WTC11 (cell line): ENCODE measurements at places on chromosomes 3 and 15.

- DNase-seq: no peak
Measured at GRCh38 chr3:119930286-119930685, 148.4 kb downstream of the NR1I2 start.

DNA sequence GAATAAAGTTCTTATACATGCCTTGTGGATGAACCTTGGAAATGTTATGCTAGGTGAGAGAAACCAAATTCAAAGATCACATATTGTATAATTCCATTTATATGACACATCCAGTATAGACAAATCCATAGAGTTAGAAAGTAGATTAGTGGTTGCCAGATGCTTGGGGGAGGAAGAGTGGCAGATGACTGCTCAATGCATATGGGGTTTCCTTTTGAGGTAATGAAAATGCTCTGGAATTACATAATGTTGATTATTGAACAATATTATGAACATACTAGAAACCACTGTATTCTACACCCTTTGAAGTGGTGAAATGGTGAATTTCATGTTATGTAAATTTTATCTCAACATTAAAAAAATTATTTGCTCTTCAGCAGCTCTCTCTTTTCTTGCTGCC lies 100.8 kb downstream of the DHX36 start:
- DNase-seq: no peak

GRCh38 chr3:169790687-169791429 lies 17.7 kb downstream of the MYNN start:
- DNase-seq: no peak

DNA sequence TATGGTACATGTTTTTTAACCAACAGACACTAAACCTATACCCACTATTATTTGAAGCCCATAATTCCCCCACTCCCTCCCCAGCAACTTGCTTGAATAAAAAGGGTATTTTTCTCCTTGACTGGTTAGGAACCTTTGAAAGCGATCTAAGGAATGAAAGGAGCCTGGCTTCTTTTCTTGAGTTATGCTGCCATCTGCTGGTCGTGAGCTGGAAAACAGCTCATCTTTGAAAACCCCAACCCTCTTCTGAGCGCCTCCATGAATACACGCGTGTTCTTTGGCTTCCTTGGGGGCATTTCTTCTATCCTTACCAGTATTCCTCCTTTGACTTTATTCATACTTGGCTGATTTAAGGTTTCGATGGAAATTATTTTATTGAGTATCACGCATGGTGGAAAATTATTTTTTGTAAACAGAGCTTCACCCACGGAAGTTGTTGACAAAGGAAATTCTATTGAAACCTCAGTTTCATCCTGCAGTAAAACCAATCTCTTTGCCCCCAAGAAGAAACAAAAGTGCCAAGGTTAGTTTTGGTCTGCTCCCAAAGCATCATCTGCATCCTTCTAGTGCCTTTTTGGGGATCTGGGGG lies 171.6 kb downstream of the SV2B start:
- DNase-seq: peak; percentile 64

GRCh38 chr15:55151631-55152030 lies 45.1 kb downstream of the RSL24D1 start:
- DNase-seq: no peak

- DNase-seq: no peak
Measured at GRCh38 chr15:37015451-37015850, 84.9 kb downstream of the MEIS2 start.

DNA sequence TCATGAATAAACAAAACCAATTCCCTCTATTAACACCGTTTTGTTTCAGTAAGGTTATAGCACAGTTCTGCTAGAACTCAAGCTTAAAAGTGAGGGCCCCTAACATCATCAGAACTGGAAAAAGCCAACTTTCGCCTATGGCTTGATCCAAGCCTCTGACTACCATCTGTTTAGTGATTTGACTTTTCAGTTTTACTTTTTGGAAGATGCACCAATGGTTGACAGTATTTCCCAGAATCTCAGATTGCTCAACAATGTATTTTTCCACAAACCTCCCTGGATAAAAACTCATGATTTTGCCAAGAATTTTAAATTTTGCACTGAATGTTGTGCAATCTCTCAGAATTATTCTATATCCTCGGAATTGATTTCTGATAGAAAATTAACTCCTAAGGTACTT lies 190.7 kb downstream of the LSAMP start:
- no peak for DNase-seq

GRCh38 chr3:73734211-73735089 lies 109.7 kb upstream of the PDZRN3 start:
- no peak for DNase-seq

- DNase-seq: no peak
Measured at GRCh38 chr15:68589783-68590710, 11.3 kb downstream of the CORO2B start.

GRCh38 chr15:31235311-31236183 lies 91.1 kb upstream of the KLF13 start:
- DNase-seq: no peak

- no peak for DNase-seq
Measured at GRCh38 chr3:113496924-113497323, 18.0 kb downstream of the SPICE1 start.

- DNase-seq: no peak
Measured at GRCh38 chr3:134933997-134934396, 138.9 kb downstream of the EPHB1 start.

DNA sequence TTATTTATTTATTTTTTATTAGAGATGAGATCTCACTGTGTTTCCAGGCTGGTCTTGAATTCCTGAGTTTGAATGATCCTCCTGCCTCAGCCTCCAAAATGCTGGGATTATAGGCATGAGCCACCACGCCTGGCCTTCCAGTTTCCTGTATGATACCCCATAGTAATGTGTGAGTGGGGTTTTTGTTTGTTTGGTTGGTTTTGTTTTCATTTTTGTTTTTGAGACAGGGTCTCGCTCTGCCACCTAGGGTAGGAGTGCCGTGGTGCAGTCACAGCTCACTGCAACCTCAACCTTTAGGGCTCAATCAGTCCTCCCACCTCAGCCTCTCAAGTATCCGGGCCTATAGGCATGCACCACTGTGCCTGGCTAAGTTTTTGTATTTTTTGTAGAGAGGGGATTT lies 30.9 kb downstream of the GOLM2 start:
- peak; percentile 14 for DNase-seq

GRCh38 chr3:181442066-181442465 lies 269.7 kb upstream of the SOX2 start:
- no peak for DNase-seq

DNA sequence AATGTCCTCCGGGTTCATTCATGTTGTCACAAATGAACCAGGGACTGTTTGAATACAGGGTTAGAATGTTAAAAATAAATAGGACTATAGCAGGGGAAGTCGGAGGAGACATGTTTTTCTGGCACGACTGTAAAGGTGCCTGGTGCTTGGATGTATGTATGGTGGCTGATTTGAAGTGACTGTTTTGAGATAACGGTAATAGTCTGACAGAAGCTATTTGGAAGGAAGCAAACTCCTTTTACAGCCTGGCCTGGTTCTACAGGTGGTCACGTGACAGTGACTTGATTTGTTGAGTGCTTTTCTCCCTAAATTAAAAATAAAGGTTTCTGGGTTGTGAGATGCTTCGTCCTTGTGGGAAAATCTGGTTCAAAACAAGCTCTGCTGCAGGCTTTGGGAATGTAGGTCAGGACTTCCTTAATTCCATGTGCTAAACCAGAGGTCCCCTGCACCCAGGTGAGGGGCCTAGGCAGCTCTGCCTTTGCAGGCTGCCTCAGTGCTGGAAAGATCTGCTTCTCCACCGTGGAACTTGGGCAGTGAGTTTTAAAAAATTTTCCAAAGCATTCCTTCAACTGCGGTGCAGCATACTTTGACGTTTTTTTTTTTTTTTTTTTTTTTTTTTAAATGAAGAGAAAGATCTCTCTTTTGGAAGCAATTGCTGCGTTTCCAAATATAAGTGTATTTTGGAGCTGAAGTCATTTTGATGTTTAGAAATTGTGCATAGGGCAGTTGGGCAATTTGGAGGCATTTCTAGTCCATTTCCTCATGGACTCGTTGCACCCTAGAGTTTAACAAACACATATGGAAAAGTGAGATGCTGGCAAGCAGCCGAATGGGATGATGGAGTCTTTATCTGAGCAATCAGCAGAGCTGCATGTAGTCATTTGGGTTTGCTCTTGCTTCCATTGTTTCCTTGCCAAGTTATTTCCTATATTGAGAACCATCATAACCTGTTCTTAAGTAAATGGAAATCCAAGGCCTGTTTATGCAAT lies 30.9 kb downstream of the ITPR1 start:
- no peak for DNase-seq

DNA sequence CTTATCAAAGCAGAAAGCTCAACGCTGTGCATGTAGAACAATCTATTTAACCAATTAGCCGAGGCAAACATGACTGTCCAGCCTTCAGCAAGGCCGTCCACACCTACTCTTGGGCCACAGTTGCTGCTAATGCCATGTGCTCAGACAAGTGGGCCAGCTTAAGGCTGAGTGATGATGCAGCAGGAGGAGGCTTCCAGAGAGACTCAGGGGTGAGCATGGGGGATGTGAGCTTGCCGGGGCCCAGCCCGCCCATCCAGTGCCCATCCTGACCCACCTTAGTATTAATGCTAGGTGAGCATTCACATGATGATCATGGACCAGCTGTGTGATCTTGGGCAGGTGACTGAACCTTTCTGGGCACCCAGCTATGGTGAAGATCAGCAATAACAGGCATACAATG lies 150.1 kb downstream of the TPRA1 start:
- DNase-seq: no peak

GRCh38 chr3:177035676-177036075 lies 161.6 kb downstream of the TBL1XR1 start:
- no peak for DNase-seq

GRCh38 chr3:181955566-181955965 lies 243.8 kb downstream of the SOX2 start:
- no peak for DNase-seq

- DNase-seq: no peak
Measured at GRCh38 chr3:73143401-73143800, 81.9 kb downstream of the EBLN2 start.

DNA sequence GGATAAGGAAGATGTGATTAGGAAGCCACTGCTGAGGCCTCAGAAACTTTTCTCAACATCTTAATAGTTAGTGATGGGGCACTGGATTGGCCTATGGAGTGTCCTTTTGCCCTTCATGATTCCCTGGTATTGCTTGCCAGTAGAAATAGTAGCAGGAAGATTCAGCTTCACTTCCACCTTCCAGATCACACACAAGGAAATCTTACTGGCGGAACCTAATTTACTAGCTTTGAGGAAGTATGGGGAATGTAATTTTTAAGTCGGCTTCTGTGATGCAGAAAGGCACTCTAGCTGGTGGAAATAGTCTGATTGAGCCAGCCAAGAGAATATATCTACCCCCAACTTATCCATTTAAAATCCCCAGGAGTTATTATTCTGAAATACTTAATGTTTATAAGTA lies 46.5 kb downstream of the LPP start:
- DNase-seq: no peak

DNA sequence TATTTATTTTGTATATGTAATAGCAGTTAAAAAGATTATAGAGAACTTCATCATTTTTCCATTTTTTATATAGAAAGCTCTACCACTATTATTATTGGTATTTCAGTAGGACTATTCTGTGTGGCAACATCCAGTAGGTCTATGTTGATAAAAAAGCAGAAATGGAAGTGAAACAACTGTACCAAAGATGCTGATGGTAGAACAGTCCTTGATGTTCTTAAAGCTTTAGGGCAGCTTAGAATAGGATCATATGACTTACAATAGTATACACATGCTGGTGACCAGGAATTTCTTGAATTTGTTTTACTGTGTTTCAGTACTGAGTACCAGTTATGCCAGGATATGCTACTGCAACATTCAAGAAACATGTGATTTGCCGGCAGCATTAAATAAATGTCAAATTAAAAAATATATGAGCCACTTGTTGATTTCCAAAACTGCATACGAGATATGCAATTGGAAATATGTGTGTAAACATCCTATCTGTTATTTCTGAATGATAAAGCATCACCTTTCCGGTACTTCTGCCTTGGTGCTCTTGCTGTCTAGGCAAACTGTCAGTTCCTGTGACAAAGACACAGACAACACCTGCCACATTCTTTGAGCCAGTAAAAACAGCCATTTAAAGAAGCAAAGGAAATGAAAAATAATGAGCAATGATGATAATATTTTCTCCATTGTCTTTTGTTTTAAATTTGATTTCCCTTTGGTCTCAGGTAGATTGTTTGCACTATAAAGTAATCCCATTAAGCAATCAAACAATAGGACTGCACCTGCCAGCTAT lies 649.2 kb downstream of the ZPLD1 start:
- DNase-seq: no peak

DNA sequence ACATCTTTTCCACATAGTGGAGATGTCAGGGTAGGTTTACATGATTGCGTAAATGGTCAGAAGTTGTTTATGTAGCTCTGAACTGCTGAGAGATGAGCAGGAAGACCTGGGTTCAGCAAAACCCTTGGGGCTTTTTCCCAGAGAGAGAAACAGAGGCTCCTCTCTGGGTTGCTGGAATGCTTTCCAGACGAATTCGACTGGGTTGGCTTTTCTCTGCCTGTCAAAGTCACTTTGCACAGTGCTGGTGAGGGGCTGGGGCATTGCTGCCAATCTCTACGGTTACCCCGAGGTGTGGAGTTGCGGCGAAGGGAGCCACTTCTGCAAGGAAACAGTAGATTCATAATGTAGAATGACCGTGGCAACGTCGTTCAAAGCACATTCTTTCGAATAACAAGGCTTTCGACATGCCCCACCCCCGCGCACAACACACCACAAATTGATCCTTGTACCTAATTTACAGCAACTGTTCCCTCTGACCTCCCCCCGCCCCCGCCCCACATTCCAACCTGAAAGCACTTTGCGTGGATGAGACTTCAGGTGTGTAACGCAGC lies 950 bp upstream of the CNTN4 start:
- no peak for DNase-seq

DNA sequence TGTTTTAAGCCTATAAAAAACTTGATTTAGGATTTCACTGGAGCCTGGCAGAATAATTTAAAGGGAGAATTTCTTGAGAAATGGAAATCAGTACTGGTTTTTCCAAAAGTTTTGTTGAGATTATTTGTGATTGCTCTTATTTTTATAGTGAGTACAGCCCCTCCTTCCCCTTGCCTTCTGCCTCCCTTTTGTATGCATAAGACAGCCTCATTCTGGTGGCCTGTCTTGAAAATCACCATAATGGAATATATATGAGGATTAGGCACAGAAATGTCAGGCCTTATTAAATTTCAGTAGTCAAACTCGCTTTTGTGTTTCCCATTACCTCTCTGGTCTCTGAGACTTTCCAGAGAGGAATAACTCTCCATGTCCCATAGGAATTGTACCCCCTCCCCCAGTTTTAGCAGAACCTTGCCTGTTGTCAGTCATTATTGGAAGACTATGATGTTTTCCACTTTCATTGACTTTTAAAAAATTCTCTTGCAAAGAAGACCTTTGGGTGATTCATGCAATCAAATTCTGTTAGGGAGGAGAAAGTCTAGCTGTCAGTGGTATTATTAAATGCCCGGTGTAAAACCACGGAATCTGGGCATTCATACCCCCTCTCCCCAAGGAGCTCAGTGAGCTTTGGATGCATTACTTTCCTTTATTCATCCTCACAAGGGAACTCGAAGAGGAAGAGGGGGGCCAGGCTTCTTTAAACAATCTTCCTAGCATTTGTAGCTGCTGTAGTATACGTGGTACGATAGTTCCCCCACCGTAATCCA lies 171.6 kb upstream of the TSC22D2 start:
- DNase-seq: no peak

GRCh38 chr15:67840749-67841512 lies 1.1 kb upstream of the RNU6-1 start:
- DNase-seq: no peak

GRCh38 chr3:44761101-44761423 lies 357 bp downstream of the KIAA1143 start:
- DNase-seq: no peak
